ENCODE measurements at places on chromosomes 4 and X.

- no peak for DNase-seq
Observed at GRCh38 chr4:6625256-6625655, 15.2 kb upstream of the MRFAP1 start.

- DNase-seq, result peak; percentile 78
Observed at GRCh38 chr4:7581477-7581876, 146.7 kb upstream of the PSAPL1 start.

DNA sequence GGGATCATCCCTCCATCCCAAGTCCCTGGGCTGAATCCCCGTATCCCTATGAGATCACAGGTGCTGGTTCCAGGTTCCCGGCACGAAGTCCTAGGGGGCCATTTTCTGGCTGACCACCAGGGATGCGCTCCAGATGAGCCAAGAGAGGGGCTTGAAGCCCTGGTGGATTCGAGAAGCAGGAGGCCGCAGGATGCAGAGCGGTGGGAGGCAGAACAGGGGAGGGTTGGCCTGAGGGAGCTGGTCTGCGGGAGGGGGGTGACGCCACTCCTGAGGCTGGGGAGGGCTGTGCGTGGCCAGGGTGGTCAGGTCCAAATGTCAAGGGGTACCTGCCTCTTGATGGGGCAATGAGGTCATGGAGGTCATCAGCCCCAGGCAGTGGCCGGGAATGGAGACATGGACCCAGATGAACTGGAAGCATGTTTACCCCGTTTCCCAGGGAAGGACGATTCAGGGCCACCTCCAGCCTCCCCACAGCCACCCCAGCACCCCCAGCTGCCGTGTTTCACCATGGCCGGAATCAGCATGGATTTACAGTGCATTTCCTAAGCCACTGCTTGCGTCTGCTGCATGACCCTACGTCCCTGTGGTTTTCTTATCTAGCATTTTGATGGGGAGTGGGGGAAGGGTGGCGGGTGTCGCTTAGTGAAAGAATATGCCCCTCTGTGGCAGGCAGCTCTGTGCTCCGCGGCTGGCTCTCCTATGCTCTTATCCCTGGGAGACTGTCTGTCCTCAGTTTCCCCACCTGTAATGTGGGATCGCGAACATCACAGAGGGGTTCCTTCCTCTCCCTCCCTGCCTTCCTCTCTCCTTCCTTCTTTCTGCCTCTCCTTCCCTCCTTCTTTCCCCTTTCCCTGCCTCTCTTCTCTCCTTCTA lies 17.0 kb upstream of the HTRA3 start:
- no peak for DNase-seq

- no peak for DNase-seq
Observed at GRCh38 chrX:36443007-36443406, 523.5 kb downstream of the CFAP47 start.

DNA sequence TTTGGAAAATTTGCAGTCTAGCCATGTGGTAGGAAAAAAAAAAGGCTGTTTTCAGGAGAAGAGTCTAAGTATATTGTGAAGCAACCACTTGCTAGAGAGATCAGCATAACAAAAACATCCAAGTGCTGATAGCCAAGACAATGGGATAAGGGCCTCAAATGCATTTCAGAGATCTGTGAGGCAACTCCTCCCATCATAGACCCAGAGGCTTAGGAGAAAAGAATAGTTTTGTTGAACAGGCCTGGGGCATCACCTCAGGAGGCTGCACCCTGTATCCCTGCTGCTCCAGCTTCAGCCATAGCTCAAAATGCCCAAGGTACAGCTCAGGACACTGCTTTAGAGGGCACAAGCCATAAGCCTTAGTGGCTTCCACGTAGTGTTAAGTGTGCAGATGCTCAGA lies 13.6 kb upstream of the GPR174 start:
- DNase-seq, result no peak

DNA sequence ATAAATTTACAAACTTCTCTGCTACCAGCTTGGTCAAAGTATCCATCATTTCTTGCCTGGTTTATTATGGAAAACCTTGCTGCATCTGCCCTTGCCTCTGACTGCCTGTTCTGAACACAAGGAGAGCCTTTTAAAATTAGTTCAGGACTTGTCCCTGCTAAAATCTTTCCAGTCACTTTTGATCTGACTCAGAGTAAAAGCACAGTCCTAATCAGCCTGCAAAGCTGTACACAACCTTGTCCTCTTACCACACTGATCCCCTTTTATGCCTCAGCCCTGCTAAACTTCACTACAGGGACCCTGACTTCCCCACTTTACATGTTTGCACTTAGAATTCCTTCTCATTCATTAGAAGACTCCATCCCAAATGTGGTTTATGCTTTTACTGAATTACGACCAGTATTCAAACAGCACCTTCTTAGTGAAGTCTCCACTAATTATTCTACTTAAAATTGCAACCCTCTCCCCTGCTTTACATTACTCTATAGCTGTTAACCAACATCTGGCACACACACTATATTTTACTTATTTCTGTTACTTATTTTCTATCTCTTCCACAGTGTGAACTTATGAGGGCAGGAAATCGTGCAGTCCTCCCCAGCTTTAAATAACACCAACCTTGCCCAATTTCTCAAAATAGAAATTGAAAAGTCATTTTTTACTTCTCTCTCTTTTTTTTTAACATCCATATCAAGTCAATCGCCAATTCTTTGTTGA lies 6.3 kb downstream of the GABRA4 start:
- DNase-seq, result no peak

- DNase-seq, result no peak
Observed at GRCh38 chr4:87092389-87093141, 127.9 kb downstream of the KLHL8 start.

- DNase-seq, result no peak
Observed at GRCh38 chr4:140358281-140358680, 15.2 kb upstream of the SCOC start.

DNA sequence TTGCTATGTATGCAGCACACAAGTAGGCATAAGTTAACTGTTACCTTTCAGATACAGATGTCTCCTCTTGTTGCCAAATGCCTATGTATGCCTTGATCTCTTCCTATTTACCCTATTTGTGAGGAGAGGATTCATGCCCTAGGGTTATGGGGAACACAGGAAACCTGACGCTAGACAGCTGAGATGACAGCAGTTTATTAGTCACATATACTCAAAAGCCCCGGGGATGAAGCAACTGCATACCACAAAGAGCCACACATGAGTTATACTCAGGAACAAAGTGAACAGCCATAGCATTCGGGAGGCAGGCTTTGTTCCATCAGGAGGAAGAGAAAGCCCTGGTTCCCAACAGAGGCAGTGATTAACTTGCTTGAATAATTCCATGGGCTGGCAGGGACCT lies 1011.7 kb upstream of the PCDH7 start:
- no peak for DNase-seq

DNA sequence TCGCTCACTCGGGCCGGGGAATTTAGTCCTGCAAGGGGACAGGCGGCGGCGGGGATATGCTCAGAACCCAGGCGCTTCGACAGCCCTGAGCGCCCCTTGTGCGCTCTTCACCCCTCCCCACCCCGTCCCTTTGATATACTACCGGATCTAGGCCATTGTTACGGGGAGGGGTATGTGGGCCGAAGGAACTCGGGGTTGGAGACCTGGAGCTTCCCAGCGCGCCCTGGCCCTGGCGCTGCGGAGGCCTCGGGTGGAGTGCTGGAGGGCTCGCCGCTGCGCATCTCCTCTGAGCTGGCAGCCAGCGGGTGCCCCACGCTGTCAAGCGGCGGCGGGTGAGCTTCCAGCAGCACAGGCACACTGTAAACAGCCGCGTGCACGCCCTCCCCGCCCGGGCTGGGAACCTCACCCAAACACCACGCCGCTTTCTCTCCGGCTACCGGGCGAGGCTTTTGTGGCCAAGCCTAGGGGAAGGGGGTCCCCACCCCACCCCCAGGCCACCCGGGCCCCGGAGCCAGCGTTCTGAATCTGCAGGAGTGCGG lies 54.5 kb upstream of the BCOR start:
- peak; percentile 69 for DNase-seq

- DNase-seq, result no peak
Observed at GRCh38 chr4:150212927-150213326, 134.7 kb downstream of the DCLK2 start.

GRCh38 chr4:145176641-145177432 lies 3.6 kb downstream of the OTUD4 start:
- DNase-seq, result no peak

- no peak for DNase-seq
Observed at GRCh38 chr4:60911127-60911526, 289.0 kb upstream of the ADGRL3 start.

DNA sequence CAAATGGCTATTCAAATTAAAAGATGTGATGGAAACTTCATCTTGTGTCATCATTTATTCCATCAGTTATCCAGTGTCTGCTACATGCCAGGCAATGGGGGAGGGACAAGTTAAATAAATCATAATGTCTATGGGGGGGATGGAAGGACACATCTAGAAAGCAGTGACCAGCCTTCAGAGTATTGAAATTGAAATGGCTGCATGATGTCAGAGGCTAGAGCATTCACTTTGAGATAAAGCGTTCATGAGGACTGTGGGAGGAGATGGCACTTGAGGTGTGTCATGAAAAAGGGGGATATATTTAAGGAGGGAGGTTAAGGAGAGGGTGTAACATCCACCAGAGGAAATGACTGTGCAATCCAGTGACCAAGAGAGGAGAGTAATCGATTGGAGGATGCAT lies 50.6 kb downstream of the SLIT2 start:
- DNase-seq, result no peak

- no peak for DNase-seq
Observed at GRCh38 chrX:141642979-141643378, 53.5 kb downstream of the SPANXA2 start.

DNA sequence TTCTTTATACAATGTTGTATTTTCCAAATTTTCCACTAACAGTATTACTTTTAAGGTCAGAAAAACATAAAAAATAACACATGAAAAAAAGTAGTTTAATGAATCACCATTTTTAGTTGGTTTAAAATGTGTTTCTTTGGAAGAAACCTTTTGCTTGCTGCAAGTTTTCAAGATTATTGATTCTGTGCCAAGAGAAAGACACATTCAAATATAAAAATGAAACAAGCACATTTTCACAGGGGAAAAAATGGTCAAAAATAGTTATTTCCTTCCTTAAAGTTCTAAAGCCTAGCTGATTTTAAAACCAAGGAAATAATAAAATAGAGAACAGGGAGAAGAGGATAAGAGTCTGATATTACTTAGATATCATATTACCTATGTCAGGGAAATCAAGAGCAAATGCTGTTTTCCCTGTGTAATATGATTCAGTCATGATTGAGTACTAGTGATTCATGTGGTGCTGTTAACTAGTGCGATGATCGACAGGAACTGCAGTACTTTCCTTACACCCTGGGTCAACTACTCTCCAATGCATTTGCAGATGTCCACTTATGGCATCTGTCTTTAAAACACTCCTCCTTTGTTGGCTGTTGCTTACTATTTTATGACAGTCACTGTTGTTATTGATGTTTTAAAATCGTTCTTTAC lies 103.8 kb downstream of the CAMK2D start:
- no peak for DNase-seq

GRCh38 chr4:16237715-16238114 lies 11.4 kb upstream of the TAPT1 start:
- no peak for DNase-seq

GRCh38 chr4:29467044-29467717 lies 1253.0 kb upstream of the PCDH7 start:
- DNase-seq, result no peak

GRCh38 chr4:157315968-157316367 lies 95.4 kb downstream of the GRIA2 start:
- no peak for DNase-seq

- no peak for DNase-seq
Observed at GRCh38 chrX:108171671-108172070, 80.1 kb downstream of the ATG4A start.

DNA sequence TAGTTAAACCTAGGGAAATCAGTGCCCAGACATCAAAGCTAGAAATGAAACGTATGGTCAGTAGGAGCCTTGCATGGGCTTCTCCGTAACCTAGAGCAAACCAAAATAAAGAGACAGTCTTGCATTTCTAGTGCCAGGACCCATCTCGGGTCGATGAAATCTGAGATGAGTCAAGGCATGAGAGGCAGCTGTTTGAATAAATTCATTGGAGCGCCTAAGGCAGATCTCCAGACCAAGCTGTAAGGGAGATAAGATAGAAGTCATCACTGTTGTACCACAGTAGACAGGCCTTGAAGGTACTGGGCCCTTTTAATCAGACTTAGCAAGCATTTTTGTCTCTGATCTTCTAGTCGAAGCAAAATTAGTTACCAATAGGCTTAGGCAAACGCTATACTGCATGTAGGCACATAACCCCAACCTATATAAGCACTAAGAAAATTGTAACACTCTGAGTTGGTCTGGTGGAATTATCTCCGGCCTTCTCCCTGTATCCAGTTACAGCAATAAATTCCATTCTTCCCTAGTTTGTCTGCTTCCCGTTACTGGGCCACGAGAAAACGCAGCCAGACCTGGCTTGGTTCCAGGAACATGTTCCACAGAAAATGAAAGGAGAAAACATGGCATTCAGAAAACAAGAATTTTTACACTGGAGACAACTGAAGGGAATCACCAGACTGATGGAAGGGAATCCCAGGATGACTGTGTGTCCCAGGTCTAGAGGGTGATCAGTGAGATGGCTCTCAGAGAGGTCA lies 21.1 kb upstream of the PAPSS1 start:
- no peak for DNase-seq

DNA sequence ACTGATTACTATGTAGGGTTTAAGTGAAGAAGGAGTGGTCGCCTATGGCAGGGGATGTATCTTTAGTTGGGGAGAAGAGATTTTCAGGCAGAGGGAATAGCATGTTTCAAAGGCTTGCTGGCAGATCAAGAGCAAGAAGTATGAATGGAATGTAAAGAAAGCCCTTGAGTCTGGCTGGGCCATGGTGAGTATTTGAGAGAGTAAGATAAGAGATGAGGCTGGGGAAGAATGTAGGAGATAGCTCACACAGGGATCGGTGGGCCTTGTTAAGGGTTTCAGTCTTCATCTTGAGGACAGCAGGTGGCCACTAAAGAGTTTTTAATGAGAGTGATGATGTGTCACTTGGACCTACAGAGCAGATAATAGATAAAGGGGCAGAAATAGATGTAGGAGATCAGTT lies 319.1 kb upstream of the RPS6KA3 start:
- no peak for DNase-seq

GRCh38 chr4:102578819-102579218 lies 77.7 kb downstream of the NFKB1 start:
- DNase-seq, result peak; percentile 74

DNA sequence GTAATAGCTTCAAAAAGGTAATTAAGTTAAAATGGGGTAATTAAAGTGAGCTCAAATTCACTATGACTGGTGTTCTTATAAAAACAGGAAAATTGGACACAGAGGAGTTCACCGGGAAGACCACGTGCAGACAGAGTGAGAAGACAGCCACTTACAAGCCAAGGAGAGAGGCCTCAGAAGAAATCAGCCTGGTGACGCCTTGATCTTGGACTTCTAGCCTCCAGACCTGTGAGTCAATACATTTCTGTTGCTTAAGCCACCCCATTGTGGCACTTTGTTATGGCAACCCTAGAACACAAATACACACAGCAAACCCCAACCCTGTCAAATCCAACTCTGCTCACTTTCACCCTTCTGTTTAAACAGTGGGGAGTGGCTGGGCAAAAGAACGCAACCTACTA lies 4.1 kb upstream of the CD38 start:
- no peak for DNase-seq
